ENCODE measurements at places on chromosomes 4 and X.
A peak's percentile ranks its signal among the peaks of the same experiment; 100 is the strongest.

GRCh38 chrX:49171752-49172279, at the start of gene PLP2:
Gene PLP2 (plus strand): TSS chrX:49171898. CDS start chrX:49172001, 103 bp downstream.
- no peak for DNase-seq

- peak; percentile 6 for DNase-seq
These were observed 22.2 kb downstream of the JADE1 start for GRCh38 chr4:128831531-128832242.

- no peak for DNase-seq
These were observed 56.4 kb downstream of the TMA16 start for GRCh38 chr4:163550869-163551267.

GRCh38 chr4:91113130-91113706, 986.0 kb downstream of the CCSER1 start:
- DNase-seq = no peak

GRCh38 chrX:110003167-110004156, 548 bp downstream of the TMEM164 start:
- no peak for DNase-seq

GRCh38 chr4:153535772-153536513, 69.8 kb downstream of the TMEM131L start:
- DNase-seq = no peak

- no peak for DNase-seq
These were observed 5.2 kb upstream of the BMP15 start for GRCh38 chrX:50905334-50905733.

All from amygdala (tissue), 56 donors.